ENCODE measurements at places on chromosomes 16 and 17. TPM values are rescaled to one million over a fixed set of nuclear protein-coding genes. Genes with fewer than 3 reads are reported as not detected.
A peak's percentile ranks its signal among the peaks of the same experiment; 100 is the strongest.

Gene MILR1
- not detected for total RNA-seq

Gene OSGIN1
- total RNA-seq, result 0.48 TPM

GRCh38 chr16:77166726-77167125 is 24.3 kb upstream of the MON1B start:
- no peak overlapping the region for H3K27ac ChIP-seq
- no peaks in the 10 kb centered on the region for H3K36me3 ChIP-seq
- H3K27me3 ChIP-seq, result no peaks in the 10 kb centered on the region
- no peaks in the 10 kb centered on the region for H3K4me1 ChIP-seq
- no peak overlapping the region for H3K4me3 ChIP-seq

Gene CCNF
- total RNA-seq, result 55.9 TPM

Gene SPDYE4
- total RNA-seq, result not detected

Gene KRT31
- total RNA-seq, result not detected

Gene MSLN
- not detected for total RNA-seq

Gene SRCIN1
- 3.8 TPM for total RNA-seq

GRCh38 chr17:73359987-73360410 is 48.2 kb upstream of the CDC42EP4 start:
- DNase-seq, result peak; percentile 59
- no peak overlapping the region for H3K4me3 ChIP-seq
- H3K36me3 ChIP-seq, result no peaks in the 10 kb centered on the region
- H3K4me1 ChIP-seq, result peaks cover 31% of the 10 kb centered on the region
- H3K27ac ChIP-seq, result no peak overlapping the region
- H3K27me3 ChIP-seq, result no peaks in the 10 kb centered on the region
